ENCODE measurements at places on chromosomes 1 and 21.

- no peak for DNase-seq
Observed at GRCh38 chr1:31335007-31335406, 37.9 kb downstream of the FABP3 start.

- DNase-seq = no peak
Observed at GRCh38 chr1:17030206-17030605, 18.5 kb upstream of the ATP13A2 start.

DNA sequence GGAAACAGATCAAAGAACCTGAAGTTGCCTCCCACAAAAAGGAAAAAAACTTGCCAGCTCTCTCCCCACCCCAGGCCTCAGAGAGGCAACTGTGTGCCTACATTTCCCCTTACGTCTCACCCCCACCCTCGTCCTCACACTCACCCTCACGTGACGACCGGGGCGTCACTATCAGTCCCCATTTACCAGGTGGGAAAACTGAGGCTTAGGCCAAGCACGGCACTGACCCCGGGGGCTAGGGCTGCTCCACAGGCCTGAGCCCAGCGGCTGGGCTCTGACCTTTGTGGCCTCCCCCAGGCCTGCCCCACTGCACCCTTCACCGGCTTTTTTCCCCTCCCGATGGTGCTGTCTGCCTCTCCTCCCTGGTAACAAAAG, 51.5 kb upstream of the RUNX3 start:
- no peak for DNase-seq

- DNase-seq = no peak
Observed at GRCh38 chr1:36085686-36086526, 2.0 kb downstream of the TEKT2 start.

DNA sequence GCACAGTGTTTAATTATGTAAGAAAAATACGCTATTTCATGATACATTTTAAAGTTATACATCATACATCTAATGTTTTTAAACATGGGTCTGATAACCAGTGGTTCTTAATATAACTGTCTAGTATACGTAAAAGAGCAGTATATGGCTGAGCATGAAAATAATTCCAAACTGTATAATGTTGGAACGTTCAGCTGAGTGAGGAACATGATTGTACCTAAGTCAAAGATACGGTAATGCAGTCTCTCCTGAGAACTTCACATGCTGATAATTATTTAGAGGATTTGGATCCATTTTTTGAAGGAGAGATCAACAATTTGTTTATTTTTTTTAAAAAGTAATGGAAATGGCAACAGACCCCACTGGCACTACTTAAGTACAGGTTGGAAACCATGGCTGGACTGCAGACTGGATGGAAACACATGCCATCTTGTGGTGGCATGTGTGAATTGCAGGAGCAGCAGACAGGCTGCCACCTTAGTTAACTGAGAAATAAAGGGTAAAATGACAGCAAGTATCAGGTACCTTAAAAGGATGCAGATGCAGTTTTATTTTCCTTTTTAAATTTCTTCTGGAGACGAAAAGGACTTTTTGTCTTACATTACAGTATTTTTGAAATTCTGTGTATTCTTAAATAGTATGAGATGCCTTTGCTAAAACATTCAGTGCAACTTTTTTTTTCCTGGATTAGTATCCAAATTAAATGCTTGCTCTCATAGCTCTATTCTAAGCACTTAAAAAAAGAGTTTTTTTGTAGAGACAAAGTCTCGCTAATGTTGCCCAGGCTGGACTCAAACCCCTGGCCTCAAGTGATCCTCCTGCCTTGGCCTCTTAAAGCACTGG, 73.8 kb downstream of the MTR start:
- no peak for DNase-seq

GRCh38 chr1:116164150-116164549, 53.0 kb downstream of the MAB21L3 start:
- no peak for DNase-seq

- DNase-seq = no peak
Observed at GRCh38 chr1:234320069-234320468, 53.2 kb upstream of the COA6 start.

GRCh38 chr1:25642574-25643108, 26.1 kb downstream of the MAN1C1 start:
- peak; percentile 36 for DNase-seq

DNA sequence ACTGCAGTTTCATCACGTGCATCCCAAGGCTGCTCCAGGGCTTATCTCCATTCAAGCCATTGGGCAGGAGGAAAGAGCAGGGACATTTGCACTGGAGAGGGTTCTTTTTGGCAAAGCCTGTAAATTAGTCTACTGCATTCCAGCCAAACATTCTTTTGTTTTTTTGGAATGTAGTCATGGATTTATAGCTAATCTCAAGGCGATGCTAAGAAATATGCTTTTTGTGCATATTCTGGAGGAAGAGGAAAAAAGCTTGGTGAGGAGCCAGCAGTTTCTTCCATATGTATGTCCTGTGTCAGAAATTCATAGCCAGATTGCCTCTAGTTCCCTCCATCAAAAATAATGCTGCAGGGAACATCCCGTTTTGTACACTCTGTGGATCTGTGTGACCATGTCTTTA, 221.4 kb downstream of the BACH1 start:
- DNase-seq = no peak

DNA sequence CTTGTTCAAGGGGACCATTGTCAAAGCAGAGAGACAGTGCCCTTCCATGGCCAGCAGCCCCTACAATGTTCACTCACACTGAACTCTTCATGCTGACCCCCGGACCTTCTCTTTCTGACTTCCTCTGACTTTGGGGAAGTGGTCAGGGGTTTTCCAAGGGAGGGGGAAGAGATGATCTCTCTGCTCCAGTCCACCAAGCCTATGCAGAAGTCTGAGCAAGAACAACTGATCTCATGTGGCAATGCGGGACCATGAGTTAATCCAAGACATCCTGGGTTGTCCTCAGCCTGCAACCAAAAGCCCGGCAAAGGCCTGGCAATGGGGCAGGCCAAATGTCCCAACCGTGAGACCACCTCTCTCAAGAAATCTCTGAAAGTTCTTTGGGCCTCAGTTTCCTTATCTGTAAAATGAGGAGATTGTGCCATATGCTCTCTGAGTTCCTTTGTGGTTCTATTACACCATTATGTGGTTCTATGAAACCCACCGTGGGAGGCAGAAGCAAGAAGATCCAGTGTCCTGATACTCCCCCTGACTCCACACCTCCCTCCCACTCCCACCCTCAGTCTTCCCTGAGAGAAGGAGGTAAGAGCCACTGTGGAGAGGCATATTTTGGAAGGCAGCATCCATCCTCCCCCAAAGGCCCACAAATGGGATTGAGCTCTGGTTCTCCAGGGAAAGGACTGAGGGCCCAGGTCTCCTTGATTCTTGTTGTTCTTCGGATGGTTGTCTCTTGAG, 11.8 kb upstream of the ARHGEF2 start:
- DNase-seq = no peak

DNA sequence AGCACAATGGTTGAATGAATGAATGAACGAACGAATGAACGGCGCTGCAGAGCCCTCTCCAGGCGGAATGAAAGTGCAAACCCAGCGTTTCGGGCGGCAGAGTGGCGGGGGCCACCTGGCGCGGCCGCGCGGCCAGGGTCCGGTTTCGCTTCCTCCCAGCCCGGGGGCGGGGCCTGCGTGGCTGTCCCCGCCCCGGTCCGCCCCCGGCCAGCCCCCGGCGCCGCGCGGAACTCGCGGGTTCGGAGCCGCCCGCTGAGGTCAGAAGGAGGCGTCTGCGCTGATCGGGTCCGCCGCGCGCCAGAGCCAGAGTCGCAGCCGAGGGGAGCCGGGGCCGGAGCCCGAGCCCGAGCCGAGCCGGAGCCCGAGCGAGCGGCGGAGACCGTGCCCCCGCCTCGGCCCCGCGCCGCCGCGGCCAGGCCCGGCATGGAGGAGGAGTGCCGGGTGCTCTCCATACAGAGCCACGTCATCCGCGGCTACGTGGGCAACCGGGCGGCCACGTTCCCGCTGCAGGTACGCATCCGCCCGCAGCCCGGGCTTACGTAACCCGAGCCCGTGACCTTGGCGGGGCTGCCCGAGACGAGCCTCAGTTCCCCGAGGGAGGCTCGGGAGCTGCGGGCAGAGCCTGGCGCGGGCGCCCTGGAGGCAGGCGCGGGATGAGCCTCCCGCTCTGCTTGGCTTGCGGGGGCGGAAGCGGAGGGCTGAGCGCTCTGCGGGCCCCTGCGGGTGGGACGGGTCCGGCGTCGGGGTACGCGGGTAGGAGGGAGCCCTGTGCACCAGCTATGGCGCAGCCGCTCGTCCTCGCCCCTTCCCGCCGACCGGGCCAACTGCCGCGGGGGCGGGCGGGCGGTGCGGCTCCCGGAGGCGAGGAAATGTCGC, at the start of gene PDXK:
TSS of gene PDXK (plus strand) at position 258 of the 876 bp plus-strand sequence. CDS start at position 424, 166 bp downstream.
- DNase-seq = no peak

DNA sequence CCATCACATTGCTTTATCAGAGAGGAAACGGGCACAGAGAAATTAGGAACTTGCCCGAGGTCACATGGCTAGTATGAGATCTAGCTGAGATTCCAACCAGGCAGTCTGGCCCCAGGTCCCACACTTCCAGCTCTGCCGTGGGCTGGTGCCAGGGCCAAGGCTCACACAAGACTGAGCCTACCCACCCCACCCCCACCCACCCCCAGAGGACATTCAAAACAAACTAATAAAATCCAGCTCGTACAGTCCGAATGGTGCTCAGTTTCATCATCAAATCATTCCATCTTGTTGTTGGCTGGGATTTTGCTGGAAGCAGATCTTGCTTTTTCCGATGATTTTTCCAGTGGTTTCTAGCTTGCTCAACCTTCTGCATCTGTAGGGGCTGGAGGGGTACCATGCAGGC, 27.9 kb downstream of the MATN1 start:
- no peak for DNase-seq

- no peak for DNase-seq
Observed at GRCh38 chr1:23578311-23578996, 19.2 kb upstream of the ID3 start.

GRCh38 chr1:58722414-58722813, 22.6 kb upstream of the MYSM1 start:
- DNase-seq = no peak

GRCh38 chr1:210440081-210440480, 111.4 kb downstream of the HHAT start:
- DNase-seq = no peak

- DNase-seq = no peak
Observed at GRCh38 chr1:97488530-97488929, 432.3 kb downstream of the DPYD start.

DNA sequence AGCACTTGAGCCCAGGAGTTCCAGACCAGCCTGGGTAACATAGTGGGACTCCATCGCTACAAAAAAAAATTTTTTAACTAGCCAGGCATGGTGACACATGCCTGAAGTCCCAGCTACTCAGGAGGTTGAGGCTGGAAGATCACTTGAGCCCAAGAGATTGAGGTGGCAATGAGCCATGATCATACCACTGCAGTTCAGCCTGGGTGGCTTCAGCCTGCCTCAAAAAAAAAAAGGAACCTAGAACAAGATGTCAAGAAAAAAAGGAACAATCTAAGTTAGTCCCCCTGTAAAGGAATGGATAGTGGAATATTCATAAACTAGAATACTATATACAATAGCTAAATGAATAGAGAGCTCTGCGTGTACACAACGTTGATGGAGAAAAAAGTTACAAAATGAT, 14.4 kb downstream of the NSL1 start:
- no peak for DNase-seq

DNA sequence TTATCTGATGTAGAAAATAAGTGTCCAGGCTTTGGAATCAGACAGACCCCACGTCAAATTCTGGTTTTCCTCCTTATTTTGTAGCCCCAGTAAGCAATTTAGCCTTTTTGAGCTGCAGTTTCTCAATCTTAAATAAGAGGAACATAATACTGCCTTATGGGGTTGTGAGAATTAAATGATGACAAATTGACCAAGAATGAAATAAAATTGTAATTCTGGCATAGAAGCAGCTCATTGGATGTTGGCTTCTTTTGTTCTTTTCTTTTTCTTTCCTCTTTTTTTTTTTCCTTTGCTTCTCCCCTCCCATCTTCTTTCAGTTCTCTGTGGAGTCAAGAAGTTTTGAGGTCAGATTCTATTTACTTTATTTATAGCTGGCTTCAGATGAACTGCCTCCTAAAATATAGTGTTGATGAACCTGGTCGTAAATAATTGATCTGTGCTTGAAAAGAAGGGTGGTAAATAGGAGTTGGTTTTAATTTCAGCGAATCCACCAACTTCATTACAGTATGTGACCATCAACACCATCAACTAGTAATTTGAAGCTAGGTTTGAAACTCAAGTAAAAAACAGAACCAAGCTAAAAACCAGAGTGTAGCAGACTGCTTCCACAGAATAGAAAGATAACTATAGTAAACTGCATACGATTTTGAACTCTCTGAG, 81.1 kb downstream of the CACHD1 start:
- no peak for DNase-seq

DNA sequence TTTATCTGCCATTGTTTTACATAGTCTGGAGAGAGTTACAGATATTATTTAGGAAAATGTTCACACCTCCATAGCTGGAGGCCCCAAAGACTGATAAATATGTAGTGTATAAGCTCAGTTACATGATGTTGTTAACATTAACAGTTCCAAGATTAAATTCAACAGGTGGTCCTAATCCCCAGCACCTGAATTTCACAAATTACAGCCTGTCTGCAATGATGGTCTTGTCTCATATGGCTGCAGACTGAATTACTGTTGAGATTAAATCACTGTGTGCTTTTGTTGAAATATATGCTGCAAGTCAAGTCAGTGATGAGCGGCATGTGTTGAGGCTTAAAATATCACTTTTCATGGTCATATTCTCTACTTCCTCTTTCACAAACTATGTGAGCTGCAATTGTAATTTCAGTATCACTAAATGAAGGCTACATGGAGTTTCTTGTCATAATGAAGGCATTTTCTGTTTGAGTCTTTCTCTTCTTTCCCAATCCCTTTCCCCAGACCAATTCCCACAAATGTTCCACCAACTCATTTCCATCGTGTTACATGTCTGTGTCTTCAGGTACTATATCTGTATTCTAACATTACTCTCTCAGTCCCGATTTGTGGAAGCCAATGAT, 4.2 kb downstream of the ST6GALNAC5 start:
- no peak for DNase-seq

- DNase-seq = no peak
Observed at GRCh38 chr1:28898405-28898881, 15.9 kb upstream of the EPB41 start.

All from non-pigmented ciliary epithelial cell (primary cell).